ENCODE measurements at places on chromosomes 6 and 20. TPM values are rescaled to one million over a fixed set of nuclear protein-coding genes. Genes with fewer than 3 reads are reported as not detected.
A peak's percentile ranks its signal among the peaks of the same experiment; 100 is the strongest.

- DNase-seq = no peak
Observed at GRCh38 chr6:98572579-98572978, 261.8 kb upstream of the POU3F2 start.

- no peak for DNase-seq
Observed at GRCh38 chr6:52550014-52550575, 26.8 kb downstream of the TRAM2 start.

The NAA20 gene
- total RNA-seq = 57.0 TPM

DNA sequence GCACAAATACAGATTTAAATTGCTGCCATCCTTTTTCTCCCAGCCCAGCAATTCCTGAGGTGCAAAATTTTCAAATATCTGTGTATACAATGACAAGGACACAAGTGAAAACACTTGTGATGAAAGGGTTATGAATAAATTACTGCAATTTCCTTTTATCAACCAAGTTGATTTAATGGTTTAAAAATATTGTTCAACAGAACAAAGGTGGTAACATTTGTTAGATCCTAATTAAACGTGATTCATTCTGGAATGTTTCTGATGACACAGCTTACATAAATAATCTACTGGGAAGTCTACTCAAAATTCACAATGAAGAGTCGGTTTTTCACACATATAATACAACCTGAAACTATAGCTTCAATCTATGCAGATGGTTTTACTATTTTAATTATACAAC, 17.1 kb downstream of the B4GALT5 start:
- peak; percentile 65 for DNase-seq

- DNase-seq = no peak
Observed at GRCh38 chr6:125173341-125174095, 19.9 kb downstream of the TPD52L1 start.

DNA sequence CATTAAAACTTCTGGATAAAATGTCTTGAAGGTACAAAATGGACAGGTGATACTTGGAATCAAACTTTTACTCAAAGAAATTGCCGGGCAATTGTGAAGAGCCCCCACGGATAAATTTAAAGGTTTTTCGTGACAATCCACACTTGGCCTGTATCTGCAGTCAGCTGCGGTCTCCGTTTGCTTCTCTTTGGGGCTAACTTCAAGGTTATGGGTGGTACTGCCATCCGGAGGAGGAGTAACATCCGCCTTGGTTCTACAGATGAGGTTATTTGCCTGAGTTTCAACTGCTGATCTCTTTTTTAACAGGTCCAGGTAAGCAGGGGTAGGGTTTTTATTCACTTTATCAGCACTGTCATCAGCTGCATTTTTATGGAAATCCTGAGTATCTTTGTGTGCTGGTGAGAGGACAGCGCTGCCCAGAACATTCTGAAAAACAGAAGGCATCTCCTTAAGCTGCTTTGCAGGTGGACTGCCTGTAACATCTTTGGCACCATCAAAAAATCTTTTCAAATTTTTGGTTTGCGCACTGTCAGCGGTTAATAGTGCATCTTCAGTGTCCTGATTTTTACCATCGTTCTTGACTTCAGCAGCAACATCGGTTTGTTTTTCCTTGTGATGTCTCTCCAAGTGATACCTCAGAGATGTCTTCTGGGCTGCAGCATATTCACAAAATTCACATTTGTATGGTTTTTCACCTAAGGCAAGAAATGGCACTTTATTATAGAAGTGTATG, 16.9 kb downstream of the ZNF217 start:
- no peak for DNase-seq

DNA sequence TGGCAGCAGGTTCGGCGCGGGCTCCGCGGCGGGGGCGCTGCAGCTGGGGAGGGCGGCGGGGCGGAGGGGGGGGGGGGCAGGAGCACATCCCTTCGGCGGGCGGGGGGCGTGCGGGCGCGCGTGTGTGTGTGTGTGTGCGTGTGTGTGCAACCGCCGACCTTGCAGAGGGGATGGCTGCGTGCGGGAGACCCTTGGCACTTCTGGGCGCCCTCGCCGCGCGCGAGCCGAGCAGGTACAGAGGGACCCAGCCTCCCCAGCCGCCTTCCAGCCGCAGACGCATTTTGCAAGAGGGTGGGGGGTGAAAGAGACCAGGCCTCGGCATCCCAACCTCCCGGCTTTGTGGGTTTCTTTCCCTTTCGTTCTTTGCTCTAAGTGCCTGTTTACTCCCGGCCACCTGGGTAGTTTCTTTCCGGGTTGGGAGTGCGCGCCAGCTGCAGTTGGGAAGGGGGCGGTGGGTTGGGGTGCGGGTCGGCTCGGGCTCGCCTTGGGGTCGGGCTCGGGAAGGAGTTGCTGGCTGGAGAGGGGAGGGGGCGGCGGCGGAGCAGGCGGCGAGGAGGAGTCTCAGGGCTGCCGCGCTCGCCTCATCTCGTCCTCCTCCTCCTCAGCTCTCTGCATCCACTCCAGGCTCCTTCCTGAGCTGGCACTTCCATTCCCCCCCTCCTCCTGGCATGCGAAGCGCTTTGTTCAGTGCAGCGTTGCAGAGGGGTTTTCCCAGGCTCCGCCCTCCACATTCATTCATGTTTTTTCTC, 620 bp downstream of the HIVEP1 start:
- DNase-seq = peak; percentile 92

DNA sequence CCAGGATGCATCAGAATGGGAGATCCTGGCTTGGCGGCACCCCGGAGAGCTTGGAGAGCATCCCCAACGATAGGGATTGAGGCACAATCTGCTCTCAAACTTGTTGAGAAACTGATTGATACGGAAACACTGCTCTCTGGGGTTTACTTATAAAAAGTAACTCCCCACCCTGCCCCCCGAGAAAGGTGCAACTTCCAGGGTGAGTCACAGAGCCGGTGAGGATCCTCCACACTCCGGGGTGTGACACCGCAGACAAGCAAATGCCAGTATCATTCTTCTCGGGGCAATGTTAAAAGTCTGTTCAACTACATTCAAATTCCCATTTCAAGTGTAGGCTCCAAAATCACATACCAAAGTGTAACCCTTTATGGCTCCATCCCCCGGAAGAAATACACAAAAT, 84.4 kb upstream of the MLN start:
- DNase-seq = no peak
